ENCODE measurements at places on chromosomes 3 and 15.
A peak's percentile ranks its signal among the peaks of the same experiment; 100 is the strongest.

- DNase-seq, result no peak
Observed at GRCh38 chr3:45205126-45205525, 21.0 kb downstream of the TMEM158 start.

- DNase-seq, result peak; percentile 46
Observed at GRCh38 chr3:141738891-141739363, 829 bp downstream of the RNF7 start.

DNA sequence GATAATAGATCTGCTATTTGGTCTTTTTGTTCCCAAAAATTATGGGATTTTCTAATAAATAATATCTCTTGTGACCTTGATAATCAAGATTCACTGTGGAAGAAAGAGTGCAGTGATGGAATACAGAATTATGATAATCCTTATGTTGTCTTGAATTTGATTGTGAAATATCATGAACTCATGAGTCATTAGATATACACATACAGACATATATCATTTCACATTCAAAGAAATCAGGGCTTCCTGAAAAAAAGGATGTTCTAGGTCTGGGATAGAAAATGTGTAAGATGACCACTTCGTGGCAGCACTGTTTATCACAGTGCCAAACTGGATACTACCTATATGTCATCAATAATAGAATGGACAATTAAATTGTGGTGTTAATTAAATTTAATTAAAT lies 97.7 kb downstream of the DPH6 start:
- no peak for DNase-seq

DNA sequence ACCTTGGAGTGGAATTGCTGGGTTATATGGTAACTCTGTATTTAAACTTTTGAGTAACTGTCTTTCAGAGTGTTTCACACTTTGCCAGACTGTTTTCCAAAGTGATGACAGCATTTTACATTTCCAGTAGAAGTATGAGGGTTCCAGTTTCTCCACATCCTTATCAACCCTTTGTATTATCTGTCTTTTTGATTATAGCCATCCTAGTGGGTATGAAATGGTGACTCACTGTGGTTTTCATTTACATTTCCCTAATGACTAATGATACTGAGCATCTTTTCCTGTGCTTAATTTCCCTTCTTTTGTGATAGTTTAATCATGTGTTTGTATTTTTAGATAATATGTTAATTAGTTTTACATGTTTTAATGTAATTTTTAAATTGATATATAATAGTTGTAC lies 138.1 kb upstream of the DAZL start:
- no peak for DNase-seq

DNA sequence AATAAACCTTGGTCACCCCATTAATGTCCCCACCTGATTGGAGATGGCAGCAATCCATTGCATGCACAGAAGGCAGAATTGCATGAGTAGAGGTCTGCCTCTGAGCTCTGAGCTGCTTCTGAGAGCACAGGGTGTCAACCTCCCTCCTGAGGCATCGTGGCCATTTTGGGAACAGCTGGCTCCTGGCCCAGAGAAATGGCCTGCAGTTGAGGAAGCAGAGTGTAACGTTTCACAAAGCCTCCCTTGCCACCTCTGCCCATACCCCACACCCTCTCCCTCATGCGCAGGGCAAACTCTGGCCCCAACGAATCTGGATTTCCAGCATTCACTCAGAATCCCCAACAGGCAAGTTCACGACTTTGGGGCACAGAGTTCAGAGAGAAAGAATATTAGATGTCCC lies 198.9 kb downstream of the ADAMTS9 start:
- no peak for DNase-seq

- DNase-seq, result no peak
Observed at GRCh38 chr15:62803856-62804400, 238.6 kb upstream of the TPM1 start.

DNA sequence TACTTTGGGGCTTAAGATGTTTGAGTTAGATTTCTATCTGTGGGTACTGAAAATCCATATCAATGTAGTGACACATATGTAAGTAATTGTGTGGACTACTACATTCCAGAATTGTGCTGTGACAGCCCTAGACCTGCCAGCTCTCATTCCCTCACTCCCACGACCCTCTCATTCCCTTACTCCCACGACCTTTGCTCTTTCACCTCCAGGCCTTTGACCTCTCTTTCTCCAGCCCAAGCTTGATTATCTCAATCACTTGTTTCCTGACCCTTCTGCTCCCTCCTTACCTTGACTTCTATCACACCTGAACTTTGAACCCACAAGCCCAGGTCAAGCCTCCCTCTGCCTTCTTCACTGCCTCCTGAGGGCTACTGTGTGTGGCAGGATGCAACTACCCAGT lies 3.6 kb upstream of the RUVBL1 start:
- DNase-seq, result no peak

GRCh38 chr3:52438579-52439425 lies 6.1 kb downstream of the SEMA3G start:
- DNase-seq, result no peak

GRCh38 chr3:132180337-132180791 lies 136.8 kb upstream of the ACP3 start:
- peak; percentile 60 for DNase-seq

DNA sequence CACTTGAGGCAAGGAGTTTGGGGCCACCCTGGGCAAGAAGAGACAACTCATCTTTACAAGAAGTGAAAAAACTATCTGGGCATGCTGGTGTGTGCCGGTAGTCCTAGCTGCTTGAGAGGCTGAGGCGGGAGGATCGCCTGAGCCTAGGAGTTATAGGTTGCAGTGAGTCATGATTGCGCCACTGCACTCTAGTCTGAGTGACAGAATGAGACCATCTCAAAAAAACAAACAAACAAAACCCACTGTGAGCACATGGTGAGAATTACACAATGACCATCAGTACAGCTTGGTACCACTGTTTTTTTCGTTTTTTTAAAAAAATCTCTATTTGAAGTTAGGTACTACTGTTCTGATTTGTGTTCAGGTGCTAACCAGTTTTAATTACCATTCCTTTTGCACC lies 13.6 kb downstream of the VPS39 start:
- no peak for DNase-seq

GRCh38 chr3:107752202-107752990 lies 229.6 kb downstream of the BBX start:
- DNase-seq, result peak; percentile 7

DNA sequence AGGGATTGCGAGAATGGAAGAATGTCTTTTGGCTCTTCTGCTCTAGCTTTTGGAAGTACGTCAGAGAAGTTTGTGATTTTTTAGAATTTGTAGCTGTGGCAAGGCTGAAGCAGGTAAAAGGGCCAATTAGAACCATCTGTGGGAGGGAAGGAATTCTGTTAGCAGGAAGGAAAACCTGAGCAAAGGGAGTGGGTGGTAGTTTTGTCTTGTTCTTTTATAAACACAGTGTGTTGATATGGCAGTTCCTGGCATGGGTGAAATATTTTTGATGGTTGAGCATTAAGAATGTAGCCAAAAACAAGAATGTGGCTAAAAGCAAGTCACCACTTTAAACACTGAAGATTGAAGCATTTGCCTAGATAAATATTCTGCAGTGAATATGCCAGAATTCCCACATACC lies 23.8 kb downstream of the DAG1 start:
- no peak for DNase-seq

DNA sequence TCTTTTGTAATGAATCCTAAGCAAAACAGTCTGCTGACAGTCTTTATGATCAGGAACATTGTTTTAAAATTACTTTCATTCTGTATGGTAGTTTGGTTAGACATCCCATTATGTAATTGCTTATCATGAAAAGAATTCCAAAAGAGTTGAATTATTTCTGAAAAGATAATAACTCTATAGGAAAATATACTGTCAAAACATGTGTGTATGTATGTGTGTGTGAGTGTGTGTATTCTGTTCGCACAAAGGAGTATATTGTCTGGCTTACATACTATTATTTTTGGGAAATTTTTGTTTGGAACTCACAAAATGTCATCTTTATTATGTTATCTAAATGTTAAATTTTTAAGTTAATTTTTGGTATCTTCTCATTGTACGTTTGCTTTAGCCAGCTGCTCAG lies 1075.9 kb downstream of the ZPLD1 start:
- DNase-seq, result no peak

DNA sequence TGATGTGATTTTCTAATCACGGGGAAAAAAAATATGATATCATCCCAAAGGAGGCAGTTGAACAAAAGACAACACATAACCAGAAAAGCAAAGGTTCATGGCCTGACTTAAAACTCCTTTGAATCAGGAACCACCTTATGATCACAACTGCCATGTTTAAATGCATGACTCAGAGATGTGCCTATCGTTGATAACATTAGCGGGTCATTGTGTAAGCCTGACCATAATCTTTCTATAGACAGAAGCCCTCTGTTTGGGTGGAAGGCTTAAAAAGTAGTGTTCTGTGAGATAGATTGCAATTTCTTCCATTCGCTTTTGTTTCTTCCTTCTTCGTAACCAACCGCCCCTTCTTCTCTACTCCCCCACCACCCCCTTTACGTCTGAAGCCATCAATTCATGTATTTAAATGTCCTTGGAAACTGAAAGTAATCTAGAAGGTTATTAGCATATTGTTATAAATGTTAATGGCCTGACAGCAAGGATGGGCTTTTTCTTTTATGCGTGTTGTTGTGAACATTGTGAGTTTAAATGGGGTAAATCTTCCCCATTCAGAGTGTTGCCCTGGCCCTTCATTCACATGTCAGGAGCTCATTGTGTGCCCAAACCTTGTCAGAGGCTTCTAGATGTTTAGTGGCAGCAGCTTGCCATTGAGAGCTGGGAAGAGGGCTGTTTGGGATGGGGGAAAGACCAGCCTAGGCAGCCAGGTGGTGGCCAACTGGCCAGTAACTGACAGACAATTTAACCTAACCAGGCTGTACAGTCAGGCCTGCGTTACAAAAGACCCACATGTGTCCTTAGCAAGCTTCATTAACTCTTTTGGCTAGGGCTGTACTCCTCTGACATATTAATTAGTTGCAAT lies 64.5 kb downstream of the EPHA3 start:
- DNase-seq, result no peak

DNA sequence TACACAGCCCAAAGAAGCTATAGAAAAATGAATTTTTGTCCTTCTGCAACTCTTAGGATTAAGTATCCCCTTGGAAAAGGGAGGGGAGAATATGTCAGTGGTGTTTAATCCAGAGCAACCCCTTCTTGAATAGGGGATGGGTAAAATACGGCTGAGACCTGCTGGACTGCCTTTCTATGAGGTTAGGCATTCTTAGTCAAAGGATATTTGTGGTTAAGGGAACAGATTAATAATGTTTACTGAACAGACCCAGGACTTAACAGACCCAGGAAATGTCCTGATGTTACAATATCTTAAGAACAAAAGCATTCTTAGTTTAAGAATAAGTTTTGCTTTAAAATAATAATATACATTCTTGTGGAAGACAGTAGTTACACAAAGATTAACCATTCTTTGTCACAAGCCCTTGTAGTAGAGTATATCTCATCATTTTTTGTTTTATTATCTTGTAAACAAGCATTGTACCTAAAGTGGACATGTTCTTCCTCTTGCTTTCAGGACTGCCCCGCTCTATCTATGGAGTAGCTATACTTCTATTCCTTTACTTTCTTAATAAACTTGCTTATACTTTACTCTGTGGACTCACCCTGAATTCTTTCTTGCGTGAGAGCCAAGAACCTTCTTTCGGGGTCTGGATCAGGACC lies 43.8 kb upstream of the B3GALNT1 start:
- DNase-seq, result no peak

DNA sequence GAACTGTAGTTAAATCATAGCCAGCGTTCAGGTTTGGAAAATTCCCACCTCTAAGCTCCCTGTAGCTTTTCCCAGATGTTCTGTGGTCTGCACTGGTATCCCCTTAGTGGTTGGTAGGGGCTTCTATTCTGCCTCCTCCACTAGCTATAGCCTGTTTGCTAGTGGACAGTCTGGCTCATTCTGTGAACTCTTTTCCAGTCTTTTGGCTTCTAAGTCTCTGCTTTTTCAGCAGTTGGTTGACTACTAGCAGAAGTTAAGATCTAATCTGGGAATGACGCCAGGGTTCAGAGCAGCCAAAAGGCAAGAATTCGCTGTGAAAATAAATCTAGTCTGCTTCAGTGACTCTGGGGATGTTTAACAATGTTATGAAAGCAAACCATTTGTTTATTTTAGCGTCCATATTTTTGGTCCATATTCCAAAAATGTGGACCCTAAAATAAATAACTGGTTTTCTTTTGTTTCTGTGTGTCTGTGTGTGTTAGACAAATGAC lies 73.7 kb upstream of the WDR72 start:
- DNase-seq, result no peak

DNA sequence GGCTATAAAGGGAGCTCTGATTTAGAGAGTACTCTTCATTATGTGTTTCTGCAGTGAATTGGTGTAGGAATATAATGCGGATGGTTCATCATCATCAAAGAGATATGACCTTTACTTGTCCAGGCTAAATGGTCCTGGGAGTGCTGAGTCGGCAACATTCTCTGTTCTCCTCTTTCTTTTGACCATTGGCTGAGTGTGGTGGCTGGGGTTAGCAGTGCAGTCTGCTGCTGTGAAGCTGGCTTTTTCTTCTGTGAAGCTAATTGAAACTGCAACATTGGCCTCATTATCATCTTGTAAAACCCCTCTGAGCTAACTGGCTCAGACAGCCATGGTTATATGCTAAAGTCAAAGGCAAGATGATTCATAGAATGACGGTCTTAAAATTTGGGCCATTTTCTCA lies 83.8 kb downstream of the THRB start:
- DNase-seq, result no peak

DNA sequence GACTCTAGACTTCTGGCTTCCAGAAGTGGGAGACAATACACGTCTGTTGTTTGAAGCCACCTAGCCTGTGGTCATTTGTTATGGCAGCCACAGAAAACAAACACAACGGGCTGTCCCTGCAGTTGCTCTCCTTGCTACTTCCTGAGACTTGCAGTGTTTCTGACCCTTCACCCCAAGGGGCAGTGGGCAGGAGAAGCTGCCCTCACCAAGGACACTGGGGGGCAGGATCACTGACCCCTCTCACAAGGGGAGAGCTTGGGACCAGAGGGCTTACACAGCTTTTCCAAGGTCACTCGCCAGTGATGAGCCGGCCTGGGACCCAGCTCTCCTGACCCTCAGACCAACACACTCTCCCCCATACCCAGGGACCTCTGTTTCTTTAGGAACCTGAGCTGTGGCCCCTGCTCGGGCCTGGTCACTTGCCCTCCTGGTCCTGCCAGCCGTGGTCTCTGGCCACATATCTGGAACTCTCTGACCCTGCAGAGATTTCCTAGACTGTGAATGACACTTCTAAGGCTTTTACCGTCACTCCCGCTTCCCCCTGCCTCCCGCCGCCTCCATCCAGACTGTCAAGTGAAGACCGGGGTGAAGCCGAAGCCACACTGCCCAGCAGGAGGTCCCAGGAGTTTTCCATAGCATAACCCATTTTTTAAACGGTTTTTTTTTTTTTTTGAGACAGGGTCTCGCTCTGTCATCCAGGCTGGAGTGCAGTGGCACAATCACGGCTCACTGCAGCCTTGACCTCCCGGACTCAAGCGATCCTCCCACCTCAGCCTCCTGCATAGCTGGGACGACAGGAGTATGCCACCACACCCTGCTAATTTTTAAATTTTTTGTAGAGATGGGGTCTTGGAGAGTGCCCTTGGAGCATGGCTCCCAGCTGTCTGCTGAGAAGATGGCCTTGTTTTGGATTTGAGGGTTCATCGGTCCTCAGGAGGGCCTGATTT lies 4.4 kb downstream of the ATP2B2 start:
- no peak for DNase-seq

Data from AG08395 (cell line).